NCI-H187 treated with DMSO at 0.1 percent for 48 hours (cell line): ENCODE measurements at places on chromosomes 3 and 15.

DNA sequence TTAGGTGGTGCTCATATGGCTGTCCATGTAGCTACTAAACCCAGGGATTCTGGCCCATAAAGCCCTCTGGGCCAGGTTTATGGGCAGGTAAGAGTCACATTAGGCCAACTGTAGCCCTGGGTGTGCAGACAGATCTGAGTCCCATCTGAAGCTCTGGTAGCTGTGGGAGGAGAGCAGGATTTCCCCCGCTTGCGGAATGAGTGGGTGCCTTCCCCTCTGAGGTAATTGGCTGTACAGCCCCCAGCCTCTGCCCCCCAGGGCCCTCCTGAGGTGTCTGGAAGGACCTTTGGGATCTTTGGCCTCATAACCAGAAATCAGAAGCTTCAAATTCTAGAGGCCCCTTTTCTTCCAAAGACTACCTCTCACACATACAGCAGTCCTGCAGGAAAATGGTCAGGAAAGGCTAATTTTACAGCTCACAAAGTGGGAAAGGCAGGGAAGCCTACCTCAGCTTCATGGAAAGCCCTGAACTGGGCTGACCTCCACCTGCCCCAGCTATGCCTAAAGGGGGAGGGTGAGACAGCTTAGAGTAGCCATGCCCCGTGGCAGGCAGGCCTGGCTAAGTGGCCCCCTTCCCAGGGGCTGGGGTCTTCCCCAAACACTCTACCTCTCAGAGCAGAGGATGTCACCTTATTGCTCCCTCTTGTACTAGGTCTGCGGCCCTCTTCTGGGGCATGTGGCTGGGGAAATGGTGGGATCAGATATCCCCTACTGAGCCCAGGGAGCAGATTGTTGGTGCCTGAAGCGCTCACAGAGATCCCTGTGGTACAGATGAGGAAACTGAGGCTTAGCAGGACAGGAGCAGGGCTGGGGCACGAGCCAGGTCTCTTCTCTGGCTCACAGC lies 16.8 kb downstream of the HEMK1 start:
- no peak for DNase-seq

- no peak for DNase-seq
Measured at GRCh38 chr3:131899021-131899420, 135.8 kb downstream of the CPNE4 start.

DNA sequence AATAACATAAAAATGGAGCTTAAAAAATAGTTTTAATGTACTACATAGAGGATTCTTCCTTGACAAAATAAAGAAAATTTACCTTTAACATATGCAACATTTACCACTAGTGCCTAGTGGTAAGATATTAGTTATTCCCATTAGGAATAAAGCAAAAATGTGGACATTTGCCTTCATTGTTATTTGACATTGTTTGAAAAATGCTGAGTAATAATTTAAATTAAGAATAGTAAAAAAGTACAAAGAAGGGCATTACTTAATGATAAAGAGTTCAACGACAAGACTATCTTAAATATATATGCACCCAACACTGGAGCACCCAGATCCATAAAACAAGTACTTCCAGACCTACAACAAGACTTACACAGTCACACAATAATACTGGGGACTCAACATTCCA lies 125.7 kb downstream of the POLR2M start:
- no peak for DNase-seq

- no peak for DNase-seq
Measured at GRCh38 chr3:80060664-80061063, 292.9 kb upstream of the ROBO1 start.

DNA sequence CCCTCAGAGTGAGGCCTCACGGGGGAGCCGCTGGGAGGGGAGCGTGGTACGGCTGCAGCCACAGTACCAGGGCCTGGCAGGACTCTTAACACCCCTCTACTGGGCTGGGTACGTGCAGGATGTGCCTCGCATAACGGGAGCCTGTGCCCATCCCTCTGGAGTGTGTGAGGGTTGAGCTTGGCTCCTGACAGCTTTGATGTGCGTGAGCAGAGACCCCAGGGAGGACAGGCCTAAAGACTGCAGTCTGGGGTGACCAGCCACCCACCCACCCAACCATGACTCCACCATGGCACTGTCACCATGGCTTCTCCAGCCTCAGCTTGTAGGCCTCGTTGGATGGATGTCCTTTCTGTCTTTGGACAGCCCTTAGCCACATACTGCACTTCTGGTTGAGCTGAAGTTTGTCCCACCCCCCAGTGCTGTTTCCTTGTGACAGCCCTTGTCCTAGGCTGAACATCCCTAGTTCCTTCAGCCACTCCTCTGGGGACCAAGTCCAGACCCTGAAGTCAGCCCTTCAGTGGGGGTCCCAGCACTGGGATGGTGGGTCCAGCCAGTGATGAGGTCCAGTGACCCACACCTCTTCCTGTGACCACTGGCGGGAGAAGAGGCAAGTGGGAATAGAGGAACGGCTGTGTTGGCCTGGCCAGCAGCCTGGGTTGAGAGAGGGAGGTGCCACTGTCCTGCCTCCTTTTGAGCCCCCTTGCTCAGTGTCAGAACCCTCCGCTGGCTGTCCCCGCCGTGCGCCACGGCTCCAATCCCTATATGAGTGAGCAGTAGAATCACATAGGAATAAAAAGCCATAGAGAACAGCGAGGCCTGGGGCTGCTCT lies 6.1 kb downstream of the GLYCTK start:
- no peak for DNase-seq

- no peak for DNase-seq
Measured at GRCh38 chr3:52471371-52472238, 16.2 kb downstream of the NISCH start.

DNA sequence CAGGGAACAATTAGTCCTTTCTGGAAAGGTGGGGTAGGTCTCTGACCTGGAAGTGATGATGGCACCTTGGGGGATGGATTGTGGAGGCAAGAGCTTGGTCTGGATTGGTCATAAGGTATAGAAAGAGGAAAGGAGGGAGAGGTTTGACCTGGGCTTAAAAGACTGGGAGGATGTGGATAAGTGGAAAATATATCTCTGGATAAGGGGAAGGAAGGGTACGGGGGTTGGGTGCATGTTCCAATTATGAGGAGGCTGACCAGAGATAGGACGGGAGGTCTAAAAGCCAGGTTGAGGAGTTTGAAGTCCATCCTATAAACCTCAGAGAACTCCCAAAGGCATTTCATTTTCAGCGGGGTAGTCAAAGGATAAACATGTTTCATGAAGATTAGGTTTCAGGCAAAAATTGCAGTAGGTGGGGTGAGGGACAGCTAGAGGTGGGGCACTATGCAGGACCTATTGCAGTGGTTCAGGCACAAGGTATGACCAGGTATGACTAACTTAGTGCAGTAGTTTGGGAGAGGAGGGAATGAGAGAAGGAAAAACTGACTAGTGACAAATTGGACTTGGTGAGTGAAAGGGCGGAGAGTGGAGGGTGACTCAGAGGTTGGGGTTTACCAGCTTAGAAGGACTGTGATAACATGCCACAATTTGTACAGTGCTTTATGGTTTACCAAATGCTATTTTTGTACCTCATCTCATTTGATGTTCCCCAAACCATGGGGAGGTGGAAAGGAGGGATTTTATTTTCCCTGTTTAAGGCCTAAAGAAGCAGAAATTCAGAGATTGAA lies 10.7 kb downstream of the PDE8A start:
- no peak for DNase-seq

- no peak for DNase-seq
Measured at GRCh38 chr3:44886561-44886960, 12.2 kb downstream of the TGM4 start.

GRCh38 chr3:144463911-144464310 lies 492.3 kb downstream of the DIPK2A start:
- DNase-seq, result no peak

- no peak for DNase-seq
Measured at GRCh38 chr3:123732447-123732846, 147.6 kb upstream of the HACD2 start.

- DNase-seq, result no peak
Measured at GRCh38 chr15:44157679-44158078, 37.4 kb downstream of the FRMD5 start.

GRCh38 chr3:146138902-146139301 lies 22.1 kb downstream of the PLOD2 start:
- no peak for DNase-seq

- DNase-seq, result no peak
Measured at GRCh38 chr3:50656417-50657195, 18.1 kb upstream of the DOCK3 start.

GRCh38 chr3:124586126-124587052 lies 143.9 kb upstream of the UMPS start:
- no peak for DNase-seq

GRCh38 chr3:166367947-166368533 lies 530.8 kb upstream of the BCHE start:
- no peak for DNase-seq

GRCh38 chr15:73325191-73325861 lies 43.4 kb downstream of the HCN4 start:
- no peak for DNase-seq

GRCh38 chr3:76147846-76148245 lies 362.5 kb upstream of the ZNF717 start:
- no peak for DNase-seq

GRCh38 chr3:197417441-197417840 lies 119.0 kb upstream of the DLG1 start:
- DNase-seq, result no peak

GRCh38 chr15:68775671-68776476 lies 44.8 kb downstream of the ANP32A start:
- DNase-seq, result no peak

DNA sequence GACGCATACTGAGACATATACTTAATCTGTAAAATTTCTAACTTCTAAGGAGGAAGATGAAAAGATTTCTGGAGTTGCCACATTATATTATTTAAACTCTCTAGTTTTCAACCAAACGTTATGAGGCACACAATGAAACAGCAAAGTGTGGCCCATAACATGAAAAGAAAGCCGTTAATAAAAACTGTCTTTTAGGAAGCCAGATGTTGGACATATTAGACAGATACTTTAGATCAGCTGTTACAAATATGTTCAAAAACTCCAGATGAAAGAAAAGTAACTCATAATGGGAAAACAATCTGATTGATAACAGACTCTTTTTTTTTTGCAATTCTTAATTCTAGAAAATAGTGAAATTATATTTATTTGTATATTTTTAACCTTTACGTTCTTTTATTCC lies 34.3 kb downstream of the ADAMTSL3 start:
- DNase-seq, result no peak

- no peak for DNase-seq
Measured at GRCh38 chr3:57150113-57150581, 15.0 kb downstream of the IL17RD start.

GRCh38 chr15:74042603-74043424 lies 39.5 kb downstream of the GOLGA6A start:
- DNase-seq, result no peak

DNA sequence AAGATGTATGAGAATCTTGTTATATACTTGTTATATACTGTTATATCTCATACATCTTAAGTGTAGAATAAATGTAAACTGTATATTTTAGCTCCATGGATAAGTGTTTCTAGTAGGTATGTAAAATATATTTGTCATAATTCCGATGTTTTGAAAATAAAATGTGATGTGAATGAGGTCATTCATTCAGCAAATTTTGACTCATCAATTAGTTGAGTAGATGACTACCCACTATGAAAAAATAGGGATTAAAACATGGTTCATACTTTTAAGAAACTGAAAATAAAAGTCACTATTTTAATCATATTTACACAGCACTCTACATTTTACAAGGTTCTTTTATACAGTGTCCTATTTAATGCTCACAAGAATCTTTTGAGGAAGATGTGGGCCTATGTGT lies 28.4 kb upstream of the CNTN3 start:
- DNase-seq, result no peak

- DNase-seq, result no peak
Measured at GRCh38 chr3:8233938-8234337, 267.7 kb upstream of the LMCD1 start.

GRCh38 chr3:143276592-143276991 lies 157.0 kb downstream of the CHST2 start:
- DNase-seq, result no peak

- DNase-seq, result no peak
Measured at GRCh38 chr3:54243056-54243931, 120.9 kb downstream of the CACNA2D3 start.

GRCh38 chr3:122745369-122746021 lies 48.1 kb downstream of the HSPBAP1 start:
- no peak for DNase-seq

DNA sequence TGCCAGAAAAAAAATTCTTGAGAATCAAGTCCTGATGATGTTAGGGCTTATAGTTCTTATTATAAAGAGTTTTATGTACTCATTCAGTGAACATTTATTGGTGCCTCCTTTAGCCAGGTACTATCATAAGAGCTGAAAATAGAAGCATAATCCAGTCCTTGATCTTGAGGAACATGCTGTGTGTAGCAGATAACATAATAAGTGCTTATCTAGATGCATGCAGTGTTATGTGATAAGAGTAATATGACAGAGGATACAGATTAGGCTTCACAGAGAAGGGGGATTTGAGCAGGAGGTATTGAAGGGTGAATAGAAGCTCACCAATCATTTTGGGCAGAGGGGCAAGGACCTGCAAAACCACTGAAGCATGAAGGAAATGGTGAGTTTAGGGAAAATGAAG lies 1.1 kb downstream of the CCR2 start:
- no peak for DNase-seq

GRCh38 chr3:177658354-177658753 lies 461.1 kb upstream of the TBL1XR1 start:
- no peak for DNase-seq

- no peak for DNase-seq
Measured at GRCh38 chr3:145898487-145898886, 262.5 kb downstream of the PLOD2 start.

GRCh38 chr3:78645628-78646310 lies 1122.0 kb downstream of the ROBO1 start:
- DNase-seq, result no peak

- DNase-seq, result no peak
Measured at GRCh38 chr15:58080398-58080797, 14.9 kb upstream of the ALDH1A2 start.
